ENCODE measurements at places on chromosomes 2 and 18. TPM values are rescaled to one million over a fixed set of nuclear protein-coding genes. Genes with fewer than 3 reads are reported as not detected.

DNA sequence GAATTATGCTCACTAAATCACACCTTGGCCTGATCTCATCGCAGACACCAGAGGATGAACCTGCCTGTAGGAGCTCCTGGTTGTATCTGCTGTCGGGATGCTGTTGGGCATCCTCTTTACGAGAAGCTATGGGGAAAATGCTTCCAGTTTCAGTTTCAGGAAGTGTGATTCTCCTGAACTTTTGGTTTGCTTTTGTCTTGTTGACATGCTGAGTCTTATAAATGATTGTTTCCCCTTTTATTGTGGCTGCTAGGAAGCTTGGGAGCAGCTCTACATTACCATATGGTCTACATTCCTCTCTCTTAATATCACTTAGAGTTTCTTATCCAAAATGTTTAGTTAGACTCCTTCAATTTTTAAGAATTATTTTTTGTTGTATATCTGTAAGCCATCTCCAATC lies 227.5 kb downstream of the MTX2 start:
- DNase-seq = no peak

GRCh38 chr2:43899589-43899988 lies 60.8 kb downstream of the ABCG8 start:
- DNase-seq = no peak

- DNase-seq = no peak
These were observed 3.0 kb upstream of the PXDN start for GRCh38 chr2:1747065-1747941.

- DNase-seq = no peak
These were observed 64.6 kb downstream of the TGIF1 start for GRCh38 chr18:3514312-3515216.

The FLACC1 gene
- 0.98 TPM for total RNA-seq

GRCh38 chr18:13239171-13239956 lies 20.8 kb downstream of the LDLRAD4 start:
- no peak for DNase-seq

- DNase-seq = no peak
These were observed 110.9 kb downstream of the PTRHD1 start for GRCh38 chr2:24682304-24682703.

DNA sequence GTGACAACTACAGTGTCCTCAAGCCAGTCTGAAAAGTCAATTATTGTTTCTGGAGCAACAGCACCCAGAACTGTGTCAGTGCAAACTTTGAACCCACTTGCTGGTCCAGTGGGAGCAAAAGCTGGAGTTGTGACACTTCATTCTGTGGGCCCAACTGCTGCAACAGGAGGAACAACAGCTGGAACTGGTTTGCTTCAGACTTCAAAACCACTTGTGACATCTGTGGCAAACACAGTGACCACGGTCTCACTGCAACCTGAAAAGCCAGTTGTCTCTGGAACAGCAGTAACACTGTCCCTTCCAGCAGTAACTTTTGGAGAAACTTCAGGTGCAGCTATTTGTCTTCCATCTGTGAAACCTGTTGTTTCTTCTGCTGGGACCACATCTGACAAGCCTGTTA lies 59.8 kb downstream of the TAF4B start:
- no peak for DNase-seq

The PLGLB2 gene
- total RNA-seq = 0.68 TPM

GRCh38 chr18:78857314-78858150 lies 122.1 kb upstream of the SALL3 start:
- no peak for DNase-seq

GRCh38 chr2:190812506-190813294 lies 67.9 kb upstream of the GLS start:
- DNase-seq = no peak

- DNase-seq = no peak
These were observed 298.6 kb downstream of the CYP26B1 start for GRCh38 chr2:71849111-71849510.

DNA sequence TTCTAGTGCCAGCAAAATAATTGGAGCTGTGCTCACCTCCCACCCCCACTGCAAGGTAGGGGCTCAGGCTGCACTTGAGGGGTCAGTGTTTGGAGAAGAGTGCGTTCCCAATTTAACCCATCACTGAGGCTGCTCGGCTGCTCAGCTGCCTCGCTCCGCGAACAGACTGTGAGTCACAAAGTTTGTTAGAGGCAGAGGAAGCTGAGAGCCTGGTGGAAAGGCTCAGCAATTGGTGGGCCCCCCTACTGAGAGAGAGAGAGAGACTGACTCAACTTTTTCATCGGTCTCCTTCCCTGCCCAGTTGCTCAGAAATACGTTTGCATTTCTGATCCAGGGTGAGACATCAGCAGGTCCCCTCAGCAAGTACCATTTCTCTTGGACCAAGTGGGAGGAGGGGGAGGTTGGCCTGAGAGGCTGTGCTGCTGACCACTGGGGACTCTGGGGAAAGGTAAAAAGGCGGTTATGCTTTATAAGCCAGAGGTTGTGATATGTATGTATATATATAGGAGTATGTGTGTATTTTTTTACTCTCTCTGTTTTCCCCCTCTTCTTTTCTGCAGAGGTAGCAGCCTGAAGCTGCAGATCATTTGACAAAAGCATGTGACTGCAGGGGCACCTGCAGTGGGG lies 1.5 kb downstream of the EFR3B start:
- peak; percentile 63 for DNase-seq

The TLX2 gene
- total RNA-seq = 0.12 TPM

The ASPRV1 gene
- 0.74 TPM for total RNA-seq

The SCRN3 gene
- 15.9 TPM for total RNA-seq

The IL1F10 gene
- total RNA-seq = not detected

- no peak for DNase-seq
These were observed 103.3 kb downstream of the TMEFF2 start for GRCh38 chr2:192091476-192091875.

- DNase-seq = peak; percentile 5
These were observed 1.2 kb downstream of the KDSR start for GRCh38 chr18:63365876-63366212.

GRCh38 chr2:12045864-12046291 lies 299.4 kb downstream of the LPIN1 start:
- no peak for DNase-seq

DNA sequence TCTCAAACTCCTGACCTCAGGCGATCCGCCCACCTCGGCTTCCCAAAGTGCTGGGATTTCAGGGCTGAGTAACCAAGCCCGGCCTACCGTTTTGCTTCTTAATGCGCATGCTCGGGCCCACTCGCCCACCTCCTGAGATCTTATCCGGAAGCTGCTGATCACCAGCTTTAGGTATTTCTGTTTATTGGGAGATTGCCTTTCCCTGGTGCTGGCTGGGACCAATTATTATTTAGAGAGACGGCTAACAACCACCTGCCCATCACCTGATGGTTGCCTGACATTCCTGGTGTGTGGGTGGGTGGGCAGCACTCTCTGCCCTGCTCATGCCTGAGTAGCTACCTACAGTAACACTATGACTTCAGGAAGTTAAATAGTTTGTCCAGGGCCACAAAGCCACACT lies 56.3 kb upstream of the ZNF532 start:
- DNase-seq = no peak

DNA sequence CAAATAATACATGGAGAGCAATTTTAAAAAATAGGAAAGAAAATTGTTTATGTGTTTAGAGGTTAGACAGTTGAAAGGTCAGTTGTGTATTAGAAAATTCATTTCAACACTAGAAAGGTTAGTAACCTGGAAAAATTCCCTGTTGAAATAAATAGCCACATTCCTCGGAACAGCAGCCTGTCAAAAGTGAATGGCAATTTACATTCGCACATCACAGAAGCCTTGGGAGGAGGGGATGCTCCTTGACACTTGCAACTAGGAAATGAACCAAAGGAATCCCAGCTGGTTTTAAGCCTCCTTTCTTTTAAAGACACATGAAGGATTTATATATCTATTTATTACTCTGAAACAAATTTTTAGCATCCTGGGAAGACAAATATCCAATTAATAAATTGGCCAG lies 653.5 kb upstream of the LRRTM4 start:
- DNase-seq = no peak

- DNase-seq = no peak
These were observed 413.3 kb upstream of the TRIB2 start for GRCh38 chr2:12303181-12304030.

DNA sequence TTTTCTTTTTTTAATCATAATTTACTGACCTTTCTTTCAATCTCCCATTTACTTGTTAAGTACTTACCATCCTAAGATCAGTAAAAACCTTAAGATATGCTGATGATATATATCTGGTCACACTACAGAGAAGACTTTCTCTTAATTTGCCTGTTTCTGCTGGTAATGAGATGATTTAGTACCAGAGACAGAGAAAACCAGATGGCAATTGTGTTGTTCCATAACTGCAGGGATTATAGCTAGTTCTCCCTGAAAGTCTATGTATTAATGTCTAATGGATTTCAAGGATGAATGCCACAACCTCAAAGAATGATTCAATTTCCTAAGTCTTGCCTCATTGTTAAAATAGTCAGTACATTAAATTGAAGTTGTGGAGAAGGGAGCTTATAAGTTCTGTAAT lies 40.3 kb downstream of the SNTG2 start:
- no peak for DNase-seq

- no peak for DNase-seq
These were observed 53.3 kb upstream of the ZBTB7C start for GRCh38 chr18:48462510-48462909.

- DNase-seq = no peak
These were observed 270.7 kb upstream of the HDAC4 start for GRCh38 chr2:239671471-239671870.

DNA sequence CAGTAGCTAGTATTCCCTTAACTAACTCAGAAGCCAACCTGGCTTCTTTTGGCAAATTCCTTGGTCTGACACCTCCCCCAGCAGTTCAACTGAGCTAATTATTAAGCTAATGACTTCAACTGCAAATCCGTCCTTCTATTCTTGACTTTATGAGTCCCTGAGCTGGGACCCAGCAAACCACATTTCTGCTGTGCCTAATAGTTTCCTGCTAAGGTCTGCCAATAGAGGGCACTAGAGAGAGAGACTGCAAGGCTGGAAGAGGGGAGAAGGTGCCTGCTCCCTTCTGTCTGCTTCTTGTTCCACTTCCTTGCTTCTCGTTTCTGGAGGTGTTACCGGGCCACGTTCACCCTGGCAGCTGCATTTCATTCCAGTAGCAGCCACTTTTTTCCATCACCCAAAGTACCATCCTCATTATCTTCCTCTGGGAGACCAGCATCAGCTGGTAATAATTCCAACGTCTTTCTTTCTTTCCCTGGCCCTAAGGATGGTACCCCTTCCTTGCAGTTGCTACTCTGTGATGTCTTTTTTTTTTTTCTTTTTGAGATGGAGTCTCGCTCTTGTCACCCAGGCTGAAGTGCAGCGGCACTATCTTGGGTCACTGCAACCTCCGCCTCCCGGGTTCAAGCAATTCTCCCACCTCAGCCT lies 352.0 kb downstream of the TNS1 start:
- peak; percentile 12 for DNase-seq

GRCh38 chr2:212990697-212991096 lies 160.7 kb downstream of the IKZF2 start:
- DNase-seq = no peak

DNA sequence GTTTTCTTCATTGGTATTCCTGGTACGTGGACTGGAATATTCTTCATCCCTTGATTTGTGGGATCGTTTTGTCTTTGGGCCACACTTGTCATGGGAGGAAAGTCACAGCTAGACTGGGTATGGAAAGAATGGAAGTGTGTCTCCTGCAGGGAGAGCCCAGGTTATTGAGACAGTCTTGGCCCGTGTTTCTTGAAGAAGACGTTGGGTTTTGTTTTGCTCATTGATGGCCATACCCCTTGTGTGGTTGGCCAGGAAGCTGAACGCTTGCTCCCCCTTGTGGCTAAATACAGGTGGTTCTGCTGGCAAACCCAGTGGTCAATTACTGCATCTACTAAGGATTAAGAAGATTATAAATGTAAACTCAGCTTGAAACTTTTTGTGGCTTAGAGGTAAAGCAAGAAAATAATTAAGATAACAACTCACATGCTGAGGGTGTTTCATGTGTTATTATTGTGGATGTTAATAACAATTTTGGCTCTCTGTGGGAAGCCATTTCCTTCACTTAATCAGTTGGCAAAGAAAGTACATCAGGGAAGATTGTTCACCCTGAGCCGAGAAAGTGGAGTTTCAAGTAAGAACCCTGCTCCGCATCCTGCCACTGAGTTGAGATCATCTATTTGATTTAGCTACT lies 91.8 kb downstream of the NEDD4L start:
- DNase-seq = peak; percentile 51

- DNase-seq = no peak
These were observed 911.8 kb downstream of the CPS1 start for GRCh38 chr2:211468217-211468616.

The POTEI gene
- not detected for total RNA-seq

The POU3F3 gene
- total RNA-seq = not detected

DNA sequence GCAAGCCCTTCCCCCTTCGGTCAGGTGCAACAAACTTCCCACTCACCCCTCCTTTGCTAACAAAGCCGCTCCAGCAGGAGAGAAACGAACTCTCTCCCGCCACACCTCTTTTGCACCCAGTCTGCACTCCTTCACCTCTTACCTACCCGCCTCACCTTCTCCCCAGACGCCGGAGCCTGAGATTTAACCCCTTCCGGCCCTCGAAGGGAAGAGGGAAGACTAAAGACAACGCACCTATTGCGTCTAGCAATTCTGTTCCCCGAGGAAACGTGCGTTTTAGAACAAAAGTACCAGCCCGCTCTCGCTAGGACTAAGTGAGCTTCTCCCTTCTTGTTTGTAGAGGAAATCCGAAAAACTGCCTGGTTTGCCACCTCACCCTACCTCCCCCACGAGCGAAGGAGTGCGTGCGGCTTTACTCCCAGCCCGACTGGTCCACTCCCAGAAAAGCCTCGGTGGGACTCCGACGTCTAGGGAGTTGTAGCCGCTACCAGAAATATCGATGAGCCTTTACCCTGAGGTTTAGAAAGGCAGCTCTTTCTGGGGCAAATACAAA lies 441 bp upstream of the PEX13 start:
- peak; percentile 74 for DNase-seq

The ALK gene
- not detected for total RNA-seq

The LYG1 gene
- 0.30 TPM for total RNA-seq

- no peak for DNase-seq
These were observed 258.1 kb downstream of the LNPK start for GRCh38 chr2:175744000-175744399.

DNA sequence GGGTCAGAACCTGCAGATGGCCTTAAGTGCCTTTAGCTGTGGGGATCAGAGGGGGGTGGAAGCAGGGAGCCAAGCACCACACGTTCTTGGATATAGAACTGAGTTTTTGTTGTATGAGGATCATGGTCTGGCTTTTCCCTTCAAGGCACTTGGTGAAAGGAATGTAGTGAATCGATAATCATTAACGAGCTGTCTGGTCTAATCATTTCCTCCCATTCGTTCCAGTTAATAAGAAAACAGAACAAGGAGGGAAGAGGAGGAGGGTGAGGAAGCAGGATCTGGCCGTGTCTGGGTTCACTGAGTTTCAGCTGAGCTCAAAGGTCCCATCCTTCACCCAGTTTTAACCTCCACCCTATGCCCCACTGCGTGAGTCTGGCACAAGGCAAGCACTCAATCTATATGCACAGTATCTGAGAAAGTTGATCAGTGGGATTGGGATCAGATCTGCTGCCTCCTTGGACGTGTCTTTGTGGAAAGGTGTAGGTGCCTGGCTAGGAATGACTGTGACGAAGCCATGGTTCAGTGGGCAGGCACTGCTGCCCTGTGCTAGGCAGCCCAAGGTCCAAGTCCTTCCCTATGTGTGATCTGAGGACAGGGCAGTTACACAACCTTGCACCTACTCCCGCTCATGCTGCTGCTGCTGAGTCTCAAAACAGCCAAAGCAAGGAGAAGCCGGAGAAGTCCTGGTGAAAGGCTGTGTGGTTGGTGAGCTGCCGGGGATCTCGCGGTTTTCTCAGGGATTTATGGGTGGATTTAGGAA lies 54.8 kb downstream of the GALNT14 start:
- DNase-seq = no peak

The NFATC1 gene
- 98.5 TPM for total RNA-seq

Data from activated naive CD8-positive, alpha-beta T cell treated with anti-CD3 and anti-CD28 coated beads for 36 hours (primary cell).